ENCODE measurements at places on chromosomes 12 and 14. TPM values are rescaled to one million over a fixed set of nuclear protein-coding genes. Genes with fewer than 3 reads are reported as not detected.

GRCh38 chr12:80625051-80625450 is 82.4 kb upstream of the MYF6 start:
- DNase-seq, result no peak

DNA sequence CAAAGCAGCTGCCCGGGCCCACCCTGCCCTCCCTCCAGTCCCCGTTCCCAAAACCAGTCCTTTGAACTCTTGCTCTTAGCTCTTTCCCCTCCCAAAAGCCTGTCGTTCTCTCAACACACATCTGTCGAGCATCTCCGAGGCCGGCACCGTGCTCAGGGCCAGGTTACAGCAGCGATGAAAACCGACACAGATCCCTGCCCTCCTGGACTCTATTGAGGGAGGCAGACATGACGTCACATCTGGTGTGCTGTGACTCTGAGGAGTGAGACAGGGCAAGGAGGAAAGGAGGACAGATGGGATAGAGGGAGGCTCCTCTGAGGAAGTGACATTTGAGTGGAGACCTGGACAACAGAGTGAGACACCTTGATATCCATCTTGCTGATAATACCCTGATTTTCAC is 34.6 kb upstream of the PWP1 start:
- DNase-seq, result no peak

DNA sequence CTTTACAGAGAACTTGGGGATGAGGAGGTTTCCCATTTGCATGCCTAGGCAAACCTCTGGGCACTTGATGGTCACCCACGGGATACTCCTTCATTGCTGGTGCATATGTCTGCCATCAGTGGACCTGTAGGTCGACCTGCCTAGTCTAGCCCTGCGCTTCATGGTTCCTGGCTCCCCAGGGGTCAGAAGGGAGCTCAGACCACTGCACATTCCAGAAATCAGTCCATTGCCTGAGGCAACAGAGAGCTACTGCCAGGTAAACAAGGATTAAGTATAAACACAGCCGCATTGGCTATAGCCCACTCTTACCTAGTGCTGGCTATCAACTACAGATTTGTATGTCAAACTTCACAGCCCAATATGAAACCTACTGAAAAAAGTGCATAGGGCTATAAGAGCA is 476.4 kb downstream of the SOX5 start:
- no peak for DNase-seq

DNA sequence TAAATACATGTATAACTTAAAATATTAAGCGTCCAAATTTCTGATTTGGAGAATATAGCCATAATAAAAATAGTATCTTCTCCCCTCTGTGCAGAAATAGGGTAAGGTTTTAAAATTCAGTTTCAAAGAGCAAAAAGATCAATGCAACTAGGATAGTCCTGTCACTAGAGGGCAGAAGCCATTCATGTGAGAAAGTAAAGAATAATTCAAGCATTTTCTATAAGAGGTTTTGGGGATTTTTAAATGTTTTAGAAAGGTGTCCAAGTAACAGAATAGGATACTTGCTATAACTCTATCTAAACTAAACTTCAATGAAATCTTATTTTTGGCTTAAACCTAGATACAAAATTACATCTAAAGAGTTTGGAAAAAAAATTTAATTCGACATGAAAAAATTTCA is 50.3 kb downstream of the ADAMTS20 start:
- DNase-seq, result no peak

GRCh38 chr12:122981587-122982476 is 1.4 kb downstream of the ARL6IP4 start:
- DNase-seq, result no peak

DNA sequence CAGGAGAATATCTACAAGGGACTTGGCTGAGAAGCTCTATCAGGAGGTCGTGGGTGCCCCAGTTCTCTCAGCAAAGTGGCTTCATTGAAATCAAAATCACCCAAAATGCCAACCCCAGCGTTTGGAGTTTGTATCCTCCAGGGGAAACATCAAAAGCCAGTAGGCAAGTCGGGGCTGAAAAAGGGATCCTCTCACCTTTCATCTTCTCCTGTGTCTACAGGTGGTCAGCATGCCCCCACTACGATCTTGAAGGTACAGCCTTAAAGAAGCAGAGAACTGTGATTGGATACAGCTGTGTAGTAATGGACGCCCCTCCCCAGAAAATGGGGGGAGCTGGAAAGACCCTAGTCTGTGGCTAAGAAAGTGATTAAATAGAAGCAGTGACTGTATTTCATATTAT is 22.2 kb downstream of the HRK start:
- no peak for DNase-seq

DNA sequence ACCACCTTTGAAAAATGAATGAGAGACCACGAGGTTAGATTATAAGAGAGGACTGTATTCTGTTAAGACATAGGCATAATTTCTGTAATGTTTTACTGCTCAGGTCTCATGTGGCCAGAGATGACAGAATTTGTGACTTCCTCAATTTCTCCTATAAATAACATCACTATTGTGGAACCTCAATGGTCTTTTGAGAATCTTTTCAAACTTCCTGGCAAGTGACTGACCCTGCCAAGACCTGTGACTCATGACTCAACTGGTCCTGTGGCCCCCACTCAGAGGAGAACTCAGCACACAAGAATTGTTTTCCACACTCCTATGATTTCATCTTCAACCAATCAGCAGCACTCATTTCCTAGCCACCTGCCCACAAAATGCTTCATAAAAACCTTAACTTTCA is 508.2 kb upstream of the ATP2B1 start:
- DNase-seq, result no peak

GRCh38 chr14:20723488-20723887 is 22.2 kb upstream of the EDDM3A start:
- no peak for DNase-seq

RAPGEF3 gene
- total RNA-seq, result 8.1 TPM

GRCh38 chr14:67963960-67964812 is 144.6 kb downstream of the RAD51B start:
- DNase-seq, result peak; percentile 90

DNA sequence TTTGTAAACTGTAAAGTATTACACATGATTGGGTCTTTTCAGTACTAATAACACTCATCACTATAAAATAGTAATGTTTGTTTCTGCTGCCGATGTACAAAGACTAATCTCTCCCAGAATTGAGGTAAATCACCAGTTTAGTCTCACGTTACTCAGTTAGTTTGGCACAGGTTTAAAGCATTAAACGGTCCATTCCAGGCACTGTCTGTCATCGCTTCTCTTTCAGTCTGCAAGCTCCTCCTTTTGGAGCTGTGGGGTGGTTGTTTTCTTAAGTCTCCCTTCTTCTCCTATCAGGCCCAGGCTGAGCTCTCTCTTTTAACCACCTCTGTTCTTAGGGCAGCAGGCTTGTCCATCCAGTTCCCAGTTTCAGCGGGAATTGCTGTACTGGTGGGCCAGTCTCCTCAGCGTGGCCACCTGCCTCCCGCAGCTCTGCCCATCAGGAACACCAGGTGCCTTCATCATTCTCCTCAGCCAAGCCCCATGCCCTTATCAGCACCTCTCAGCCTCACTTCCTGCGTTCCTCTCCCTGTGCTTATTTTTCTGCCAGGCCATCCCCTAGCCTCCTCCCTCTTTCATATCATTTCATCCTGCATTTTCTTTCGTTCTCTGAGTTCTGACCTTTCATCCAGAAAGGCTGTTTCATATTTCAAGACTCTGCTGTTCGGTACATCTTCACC is 149.0 kb downstream of the TGFB3 start:
- DNase-seq, result no peak

- no peak for DNase-seq
Measured at GRCh38 chr12:13444076-13444475, 247.6 kb downstream of the EMP1 start.

CNTN1 gene
- 74.6 TPM for total RNA-seq

ARMH4 gene
- 1.1 TPM for total RNA-seq

KRT8 gene
- 504 TPM for total RNA-seq

GPX2 gene
- 2.5 TPM for total RNA-seq

GRCh38 chr12:103901518-103902173 is 28.6 kb upstream of the HSP90B1 start:
- no peak for DNase-seq

DNA sequence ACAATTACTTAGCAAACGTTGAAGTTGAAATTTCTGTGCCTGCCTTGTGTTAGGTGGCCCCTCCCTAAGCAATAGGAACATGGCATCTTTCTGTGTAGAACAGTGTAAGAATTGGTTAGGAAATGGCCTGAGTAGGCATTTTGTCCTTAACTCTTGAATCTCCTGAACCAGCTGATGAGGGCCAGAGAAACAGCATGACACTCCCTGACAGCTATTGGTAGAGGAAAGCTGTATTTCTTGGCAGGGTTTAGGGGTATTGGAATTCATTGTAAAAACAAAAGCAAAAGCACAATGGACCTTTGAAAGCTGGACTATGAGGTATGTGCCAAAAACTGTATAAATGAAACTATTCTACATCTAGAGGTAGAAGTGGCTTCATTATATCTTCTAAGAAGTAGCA is 40.6 kb upstream of the LRTM2 start:
- no peak for DNase-seq

Data from foreskin keratinocyte (primary cell).